ENCODE measurements at places on chromosomes 16 and 17.

DNA sequence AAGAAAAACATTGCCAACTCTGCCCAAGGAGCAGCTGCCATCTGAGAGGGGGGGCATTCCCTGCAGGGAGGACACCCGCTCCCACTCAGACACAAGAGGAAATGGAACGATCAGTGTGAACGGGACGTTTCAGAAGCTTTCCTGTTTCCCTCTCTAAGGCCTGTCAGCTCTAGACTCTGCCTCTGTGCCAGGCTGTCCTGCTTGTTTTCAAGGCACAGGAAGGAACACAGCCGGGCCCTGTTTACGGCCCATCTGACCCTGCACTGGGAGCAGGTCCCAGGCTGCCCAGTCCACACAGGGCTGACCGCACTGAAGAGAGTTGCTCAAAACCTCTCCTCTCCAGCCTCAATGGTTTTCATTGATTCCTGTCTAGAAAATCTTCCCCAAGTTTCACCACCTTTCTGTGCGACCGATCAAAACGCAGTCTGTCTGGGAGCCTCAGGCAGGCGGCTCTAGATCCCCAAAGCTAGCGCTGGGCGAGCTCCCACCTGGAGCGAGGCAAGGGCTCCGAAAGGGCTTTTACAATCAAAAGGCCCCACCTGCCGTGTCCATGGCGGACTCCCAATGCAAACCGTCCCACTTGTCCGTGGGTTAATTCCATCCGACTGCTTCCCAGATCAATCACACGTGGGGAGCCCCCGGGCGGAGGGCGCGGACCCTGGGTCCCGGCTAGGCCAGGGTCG lies 1.5 kb downstream of the PIEZO1 start:
- DNase-seq = no peak

DNA sequence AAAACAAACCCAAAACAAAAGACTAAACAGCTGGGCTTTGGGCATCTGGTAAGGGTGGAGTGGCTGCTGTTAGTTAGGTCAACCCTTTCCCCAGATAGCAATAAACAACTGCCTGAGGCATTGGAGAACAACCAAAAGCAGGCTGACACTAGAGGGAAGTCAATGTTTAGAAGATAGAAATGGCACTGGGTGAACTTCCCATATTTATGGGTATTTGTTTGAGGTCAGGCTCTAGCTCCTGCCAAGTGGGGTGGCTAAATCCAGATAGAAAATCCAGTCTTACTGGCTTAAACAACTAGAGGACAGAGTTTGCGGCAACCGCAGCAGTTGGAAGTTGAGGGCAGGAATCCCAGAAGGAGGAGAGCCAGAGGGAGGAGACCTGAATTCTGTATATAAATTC lies 79.4 kb downstream of the SDK2 start:
- DNase-seq = no peak

DNA sequence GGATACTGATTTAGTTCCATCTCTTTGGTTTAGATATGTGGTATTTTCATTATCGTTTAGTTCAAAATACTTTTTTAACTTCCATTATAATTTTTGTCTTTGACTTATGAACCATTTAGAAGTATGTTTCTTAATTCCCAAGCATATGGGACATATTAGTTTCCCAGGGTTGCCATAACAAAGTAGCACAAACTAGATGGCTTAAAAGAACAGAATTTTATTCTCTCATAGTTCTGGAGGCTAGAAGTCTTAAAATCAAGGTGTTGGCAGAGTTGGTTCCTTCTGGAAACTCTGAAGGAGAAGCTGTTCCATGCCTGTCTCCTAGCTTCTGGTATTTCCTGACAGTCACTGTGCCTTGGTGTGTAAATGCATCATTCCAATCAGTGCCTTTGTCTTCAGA lies 291.5 kb upstream of the AXIN2 start:
- no peak for DNase-seq

GRCh38 chr16:48608452-48608851 lies 1.5 kb downstream of the N4BP1 start:
- DNase-seq = no peak

GRCh38 chr17:28878158-28878910 lies 19.2 kb downstream of the FLOT2 start:
- DNase-seq = no peak
